ENCODE measurements at places on chromosomes 16 and 17.

- no peak for DNase-seq
These were observed 89.4 kb downstream of the CFDP1 start for GRCh38 chr16:75343941-75344340.

- DNase-seq, result no peak
These were observed 39.8 kb downstream of the SLC6A2 start for GRCh38 chr16:55695595-55695994.

DNA sequence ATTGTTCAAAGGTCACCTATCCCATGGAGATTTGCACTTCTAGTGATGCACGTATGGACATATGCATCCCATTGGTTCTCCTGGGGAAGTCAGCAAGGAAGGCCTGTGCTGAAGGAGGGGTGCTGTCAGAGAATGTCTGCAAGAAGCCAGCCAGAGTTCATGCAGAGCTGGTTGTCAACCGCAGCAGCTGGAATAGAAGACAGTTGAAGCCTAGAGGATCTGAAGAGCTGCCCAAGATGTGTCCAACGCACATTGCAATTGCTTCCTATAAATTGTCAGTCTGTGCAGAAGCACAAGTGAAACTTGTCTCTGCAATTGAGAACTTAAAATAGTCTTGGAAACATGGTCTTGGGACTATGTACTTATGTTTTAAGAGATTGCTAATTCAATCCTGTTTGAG is 82.1 kb upstream of the CNTNAP4 start:
- DNase-seq, result no peak

DNA sequence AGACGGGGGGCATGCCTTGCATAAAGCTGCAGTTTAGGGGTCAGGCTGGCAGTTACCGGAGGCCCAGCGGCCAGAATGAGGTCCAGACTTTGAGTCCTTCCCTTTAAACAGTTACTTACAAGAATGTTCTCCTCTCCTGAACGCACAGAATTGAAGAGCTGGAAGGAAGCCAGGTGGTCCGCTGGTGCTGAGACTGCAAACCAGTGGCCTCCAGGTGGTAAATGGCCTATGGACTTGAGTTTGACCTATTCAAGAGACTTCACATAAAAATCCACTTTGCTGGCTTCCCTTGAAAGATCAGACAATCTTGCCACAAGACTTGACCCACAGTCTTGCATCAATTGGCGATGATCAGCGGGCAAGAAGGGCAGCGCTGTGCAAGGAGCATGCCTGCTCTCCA is 14.7 kb upstream of the SEZ6 start:
- DNase-seq, result no peak

- DNase-seq, result no peak
These were observed 666 bp upstream of the METTL9 start for GRCh38 chr16:21598701-21599121.

All from B cell (primary cell).